Gastroesophageal sphincter (tissue), 4 donors: ENCODE measurements at places on chromosomes 12 and 14. TPM values are rescaled to one million over a fixed set of nuclear protein-coding genes. Genes with fewer than 3 reads are reported as not detected.

The CLEC1B gene
- total RNA-seq, result not detected

The OTOGL gene
- 0.47 TPM for total RNA-seq

The SSPN gene
- 52.8 TPM for total RNA-seq

DNA sequence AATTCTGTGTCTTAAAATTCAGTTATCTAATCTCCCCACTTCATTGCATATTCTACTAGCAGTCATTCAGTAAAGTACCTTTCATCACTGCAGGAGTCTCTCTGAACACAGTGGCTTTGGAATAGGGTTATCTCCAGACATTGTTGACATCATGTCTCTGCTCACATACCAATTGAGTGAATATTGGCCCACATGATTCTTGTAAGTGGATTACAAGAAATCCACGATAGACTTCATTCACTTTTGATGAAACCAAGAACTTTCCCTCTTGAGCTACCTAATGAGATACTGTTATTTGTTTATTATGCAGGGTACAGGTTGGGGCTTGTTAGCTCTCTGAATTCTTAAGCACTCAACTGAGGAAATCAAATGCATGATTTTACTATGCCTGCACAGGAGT, 284.9 kb downstream of the RAD51B start:
- ATAC-seq, result peak; percentile 53

DNA sequence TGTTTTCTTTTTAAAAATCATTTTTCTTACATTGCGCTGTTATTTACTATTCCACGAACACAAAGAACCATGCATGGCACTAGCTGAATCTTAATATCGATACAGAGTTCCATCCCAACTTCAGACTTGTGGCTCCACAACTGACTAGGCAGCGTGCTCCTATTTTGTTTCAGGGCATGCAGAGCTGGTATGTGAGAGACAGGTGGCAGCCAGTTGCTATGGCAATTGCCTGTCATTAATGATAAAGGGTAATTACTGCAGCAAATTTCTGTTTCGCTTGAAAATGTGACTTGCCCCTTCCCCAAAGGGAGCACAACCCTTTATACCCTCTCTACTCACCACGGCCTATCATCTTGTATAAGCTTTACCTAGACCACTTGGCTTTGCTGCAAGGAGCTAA, 113.1 kb upstream of the G2E3 start:
- no peak for ATAC-seq

DNA sequence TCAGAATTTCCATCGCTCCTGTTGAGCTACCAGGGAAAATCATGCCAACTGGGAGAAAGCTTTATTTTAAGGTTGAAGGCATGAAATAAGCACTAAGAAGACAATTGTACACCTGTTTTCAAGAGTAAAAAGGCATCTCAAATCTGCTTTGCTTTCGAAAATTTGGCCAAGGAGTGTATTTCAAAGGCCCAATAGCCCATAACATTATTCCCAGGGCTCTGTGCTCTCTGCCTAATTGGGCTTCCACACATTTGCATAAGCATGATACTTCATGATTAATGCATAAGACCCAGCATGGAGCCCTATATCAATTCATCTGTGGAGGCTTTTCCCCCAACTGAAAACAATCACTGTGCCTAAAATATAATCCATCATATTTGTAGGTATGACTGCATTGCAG, 258.5 kb downstream of the NOVA1 start:
- ATAC-seq, result no peak

DNA sequence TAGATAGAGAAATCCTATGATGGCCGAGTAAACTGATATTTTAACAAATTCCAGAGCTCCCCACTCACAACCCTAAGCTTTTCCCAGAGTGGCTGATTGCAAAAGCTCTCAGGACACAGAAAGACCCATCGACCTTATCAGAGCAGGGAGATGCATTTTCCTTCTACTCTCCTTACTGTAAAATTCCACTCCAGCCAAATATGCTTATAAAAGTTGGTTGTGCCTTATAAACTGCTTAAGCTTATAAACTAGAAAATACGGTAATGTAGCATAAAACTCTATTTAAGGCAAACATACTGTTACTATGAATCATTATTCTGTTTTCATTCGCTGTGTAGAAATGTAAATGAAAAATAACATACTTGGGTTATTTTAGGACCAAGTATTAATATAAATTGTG, 41.6 kb upstream of the TRHDE start:
- ATAC-seq, result no peak
